ENCODE measurements at places on chromosomes 16 and 17.

GRCh38 chr17:43823350-43824084 lies 9.4 kb downstream of the MPP3 start:
- DNase-seq = no peak

GRCh38 chr16:81321536-81321935 lies 6.8 kb downstream of the GAN start:
- no peak for DNase-seq

- peak; percentile 41 for DNase-seq
Measured at GRCh38 chr17:7046127-7046724, 2.3 kb upstream of the SLC16A11 start.

DNA sequence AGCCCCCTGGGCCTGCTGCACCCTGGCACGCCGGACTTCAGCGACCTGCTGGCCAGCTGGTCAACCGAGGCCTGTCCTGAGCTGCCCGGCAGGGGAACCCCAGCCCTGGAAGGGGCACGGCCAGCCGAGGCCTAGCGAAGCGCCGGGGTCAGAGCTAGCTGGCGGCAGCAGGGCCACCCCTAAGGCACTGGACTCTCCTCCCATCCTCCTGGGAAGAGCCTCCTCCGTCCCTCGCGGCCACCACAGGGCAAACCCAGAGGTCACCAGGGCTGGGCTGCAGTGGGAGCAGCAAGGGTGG lies 2.3 kb downstream of the PERCC1 start:
- no peak for DNase-seq

DNA sequence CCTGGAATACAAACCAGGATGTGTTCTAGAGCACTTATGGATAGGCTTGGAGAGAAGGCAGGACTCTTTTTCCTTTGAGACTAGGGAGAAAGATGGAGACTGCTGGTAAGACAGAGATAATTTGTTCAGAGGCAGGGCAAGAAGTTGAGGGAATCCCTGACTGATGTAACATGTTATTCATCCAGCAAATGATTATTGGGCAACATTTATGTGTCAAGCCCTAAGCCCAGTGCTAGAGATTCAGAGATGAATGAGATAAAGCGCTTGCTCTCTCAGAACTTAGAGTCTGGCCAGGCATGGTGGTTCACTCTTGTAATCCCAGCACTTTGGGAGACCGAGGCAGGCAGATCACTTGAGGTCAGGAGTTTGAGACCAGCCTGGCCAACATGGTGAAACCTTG lies 47.8 kb upstream of the NUFIP2 start:
- no peak for DNase-seq

GRCh38 chr17:82595893-82596292 lies 52.4 kb downstream of the WDR45B start:
- no peak for DNase-seq

- peak; percentile 77 for DNase-seq
Measured at GRCh38 chr17:42798383-42799380, at the start of the genes CNTD1 and COA3. TSS of gene CNTD1 (plus strand) at chr17:42798861. CDS start at chr17:42799068, 207 bp downstream. TSS of gene COA3 (minus strand) at chr17:42798704. CDS start at chr17:42798681, 23 bp downstream.

GRCh38 chr17:41301916-41302901 lies at the start of gene KRTAP29-1:
TSS of gene KRTAP29-1 (minus strand) at chr17:41302851. CDS start at chr17:41302851, 0 bp downstream.
- no peak for DNase-seq

DNA sequence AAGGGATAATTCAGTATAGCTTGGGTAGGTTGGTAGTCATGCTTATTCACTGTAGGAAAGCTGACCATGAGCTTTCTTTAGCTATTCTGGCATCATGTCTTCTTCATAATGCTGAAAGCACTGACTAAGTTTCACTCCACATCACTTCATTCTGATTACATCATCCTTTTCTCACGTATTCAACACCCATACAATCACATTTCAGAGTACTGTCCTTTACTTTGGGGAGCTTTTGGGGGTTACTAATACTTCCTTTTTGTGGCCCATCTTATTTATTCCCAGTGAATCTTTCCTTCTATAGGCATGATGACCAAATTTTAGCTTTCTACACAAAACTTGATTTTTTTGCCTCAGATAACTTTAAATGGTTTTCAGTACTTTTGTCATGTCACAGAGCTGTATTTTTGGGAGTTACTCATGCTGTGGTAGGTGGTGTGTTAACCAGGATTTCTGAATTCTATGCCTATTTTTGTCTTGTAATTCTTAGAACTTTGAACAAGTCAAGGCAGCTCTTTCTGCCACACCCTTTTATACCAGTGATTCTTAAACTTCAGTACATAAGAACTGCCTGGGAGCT lies 23.5 kb downstream of the TADA2A start:
- no peak for DNase-seq

GRCh38 chr16:10080051-10080772 lies 102.0 kb downstream of the GRIN2A start:
- no peak for DNase-seq

- DNase-seq = no peak
Measured at GRCh38 chr16:26530584-26531289, 536.0 kb upstream of the C16orf82 start.

GRCh38 chr17:65799454-65799853 lies 238.0 kb upstream of the AXIN2 start:
- DNase-seq = no peak

DNA sequence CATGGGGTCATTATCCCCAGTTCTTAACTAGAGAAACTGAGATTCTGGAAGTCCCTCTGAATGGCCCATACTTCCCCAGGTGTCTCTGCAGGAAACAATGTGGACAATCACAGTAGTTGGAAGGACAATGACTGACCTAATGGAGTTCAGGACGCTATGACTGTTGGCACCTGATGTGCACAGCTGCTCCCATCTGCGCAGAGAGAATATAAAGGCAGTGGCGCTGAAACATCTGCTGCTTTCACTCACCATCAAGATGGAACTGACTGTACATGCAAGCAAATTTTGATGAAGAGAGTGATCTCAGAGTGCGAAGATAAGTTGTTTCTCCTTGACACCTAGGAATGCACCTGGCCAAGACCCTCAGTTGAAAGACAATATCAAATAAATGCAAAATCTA lies 395.7 kb upstream of the ASIC2 start:
- DNase-seq = no peak

DNA sequence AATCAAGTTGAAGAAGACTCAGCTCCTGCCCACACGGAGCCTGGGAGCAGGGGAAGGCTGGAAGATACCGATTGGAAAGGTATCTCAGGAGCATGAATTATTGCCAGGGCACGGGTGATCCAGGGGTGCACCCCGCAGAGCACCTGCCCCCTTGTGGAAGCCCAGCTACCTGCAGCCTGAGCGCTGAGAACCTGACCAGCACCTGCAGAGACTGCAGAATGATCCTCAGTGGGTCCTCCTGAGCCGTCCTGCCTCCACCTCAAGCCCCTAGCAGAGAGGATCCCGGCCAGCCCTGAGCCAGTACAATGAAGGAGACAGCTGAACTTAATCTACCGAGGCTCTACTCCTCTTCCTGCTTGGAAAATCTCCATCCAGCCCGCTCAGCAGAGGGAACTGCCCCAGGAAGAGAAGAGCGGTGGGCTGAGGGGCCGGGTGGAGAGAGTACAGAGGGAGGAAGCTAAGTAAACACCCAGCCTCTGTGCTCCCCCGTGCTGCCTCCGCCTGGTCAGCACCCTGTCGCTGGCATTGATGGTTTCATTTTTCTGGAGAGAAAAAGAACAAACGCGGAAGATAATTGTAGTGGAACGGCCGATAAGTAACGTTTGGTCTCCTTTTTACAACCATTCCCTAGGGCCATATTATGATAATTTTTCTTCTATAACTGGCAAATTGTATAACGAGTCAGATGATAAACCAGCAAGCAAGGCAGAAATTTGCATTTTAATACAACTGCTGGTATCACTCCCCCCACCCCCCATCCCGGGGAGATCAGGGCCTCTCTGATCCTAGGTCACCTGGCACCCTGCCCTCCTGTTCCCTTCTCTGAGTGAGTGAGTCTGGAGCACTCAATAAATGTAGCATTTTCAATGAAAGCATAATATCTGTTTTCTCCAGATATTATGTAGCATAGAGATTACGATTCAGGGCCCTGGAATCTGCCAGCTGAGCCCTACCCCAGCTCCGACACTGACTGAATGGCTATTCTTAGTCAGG lies 204.5 kb upstream of the RPL38 start:
- peak; percentile 49 for DNase-seq

- no peak for DNase-seq
Measured at GRCh38 chr17:58504826-58505351, 9.5 kb downstream of the MTMR4 start.

- DNase-seq = no peak
Measured at GRCh38 chr16:70156207-70156978, 17.2 kb upstream of the CLEC18C start.

DNA sequence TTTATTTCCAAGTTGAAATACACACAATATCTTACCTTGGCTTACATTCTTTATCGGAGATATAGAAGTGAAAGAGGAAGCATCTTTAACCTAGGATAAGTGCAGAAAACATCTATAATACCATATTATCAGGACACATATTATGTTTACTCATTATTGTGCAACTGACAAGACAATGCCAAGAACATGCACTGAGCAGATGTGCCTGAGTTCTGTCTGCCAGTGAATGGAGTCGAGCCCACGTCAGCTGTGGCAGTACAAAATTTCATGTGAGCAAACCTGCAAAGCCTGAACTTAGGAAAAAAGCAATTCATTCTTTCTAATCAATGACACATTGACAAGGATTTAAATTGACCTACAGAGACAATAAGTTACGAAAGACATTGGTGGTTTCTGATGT lies 154.4 kb downstream of the AXIN2 start:
- DNase-seq = no peak

GRCh38 chr16:86566601-86566965 lies at the start of gene FOXC2:
TSS of gene FOXC2 (plus strand) at chr16:86566829. CDS start at chr16:86567336, 507 bp downstream.
- peak; percentile 33 for DNase-seq

- no peak for DNase-seq
Measured at GRCh38 chr17:57102122-57102521, 17.1 kb downstream of the AKAP1 start.

GRCh38 chr16:75116081-75116910 lies at the start of gene LDHD:
TSS of gene LDHD (minus strand) at chr16:75116780. CDS start at chr16:75116720, 60 bp downstream.
- no peak for DNase-seq

DNA sequence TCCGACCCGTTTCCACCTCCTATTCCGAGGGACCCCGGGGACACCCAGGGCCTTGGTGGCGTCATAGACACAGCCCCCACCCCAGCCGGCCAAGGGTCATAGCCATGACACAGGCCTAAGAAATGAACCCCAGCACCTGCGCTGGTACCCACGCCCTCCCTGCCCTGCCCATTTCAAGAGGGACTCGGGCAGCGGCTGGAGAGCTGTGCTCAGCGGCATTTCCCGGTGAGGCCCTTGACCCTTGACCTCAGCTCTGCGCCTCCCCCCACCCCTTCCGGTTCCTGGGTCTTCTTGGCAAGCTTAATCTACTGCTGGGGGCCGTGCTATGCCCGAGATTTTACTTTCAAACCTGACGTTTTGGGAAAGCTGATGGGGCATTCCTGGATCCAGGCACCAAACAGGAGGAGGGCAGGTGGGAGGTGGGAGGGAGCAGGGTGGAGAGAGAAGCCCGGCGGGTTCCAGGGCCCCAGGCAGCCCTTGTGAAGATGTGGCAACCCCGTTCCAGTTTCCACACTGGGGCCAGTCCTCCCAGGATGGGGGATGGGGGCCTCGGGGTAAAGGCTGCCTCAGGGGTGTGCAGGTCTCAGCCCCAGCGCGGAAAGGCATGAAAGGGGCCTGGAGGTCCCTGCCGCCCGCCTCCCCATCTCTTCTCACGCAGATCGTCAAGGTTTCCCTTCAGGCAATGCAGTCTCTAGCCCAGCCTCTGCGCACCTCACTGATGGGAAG lies at the start of gene SLC22A31:
TSS of gene SLC22A31 (minus strand) at position 414 of the 726 bp plus-strand sequence. CDS start at position 378, 36 bp downstream.
- DNase-seq = no peak

- DNase-seq = no peak
Measured at GRCh38 chr16:35730251-35730650, 2270.8 kb downstream of the TP53TG3F start.

Data from CD4-positive, alpha-beta T cell treated with Interleukin-12 subunit alpha and Interleukin-12 subunit beta, for 1 hour (primary cell).